Stimulated activated CD4-positive, alpha-beta T cell treated with anti-CD3 and anti-CD28 coated beads, Interleukin-12 subunit alpha, Interleukin-12 subunit beta, amount 100 ng/mL, for 24 hours (primary cell): ENCODE measurements at places on chromosomes 13 and 19.
A peak's percentile ranks its signal among the peaks of the same experiment; 100 is the strongest.

DNA sequence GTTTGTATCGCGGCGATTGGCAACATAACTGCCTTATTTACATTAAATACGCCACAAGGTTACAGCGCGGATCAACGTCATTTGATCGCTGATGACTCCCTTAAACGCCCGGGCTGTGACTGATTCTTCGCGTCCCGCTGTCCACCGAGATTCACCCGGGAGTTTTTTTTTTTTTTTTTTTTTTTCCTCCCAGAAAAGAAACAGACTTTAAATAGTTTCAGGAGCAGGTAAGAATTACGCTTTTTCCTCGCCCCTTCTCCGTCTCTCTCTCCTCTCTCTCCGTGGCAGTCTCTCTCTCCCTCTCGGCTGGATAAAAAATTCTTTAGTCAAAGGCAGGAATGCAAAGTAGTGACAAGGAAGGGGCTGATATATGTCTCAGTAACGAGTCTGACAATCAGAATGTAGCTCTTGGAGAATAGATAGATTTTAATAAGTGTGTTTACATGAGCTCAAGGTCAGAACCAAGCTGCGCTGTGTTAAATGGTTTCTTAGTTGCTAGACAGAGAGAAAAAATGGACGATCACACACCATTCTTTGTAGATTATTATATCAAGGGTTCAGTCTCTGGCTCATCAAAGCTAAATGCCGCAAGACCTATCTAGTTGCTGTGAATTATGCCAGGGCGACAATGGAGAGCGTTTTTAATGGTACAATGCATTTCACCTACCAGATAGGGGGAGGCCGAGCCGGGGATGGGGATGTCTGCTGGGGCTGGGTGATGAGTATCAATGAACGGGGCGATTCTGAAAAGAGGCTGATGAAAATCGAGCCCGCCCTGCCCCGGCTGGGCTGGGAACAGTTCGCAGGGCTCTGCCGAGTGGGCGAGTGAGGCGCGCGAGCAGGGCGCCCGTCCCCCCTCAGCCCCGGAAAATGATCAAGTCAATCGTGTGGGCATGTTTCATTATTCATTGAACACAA, 147.2 kb upstream of the ZNF536 start:
- no peak for DNase-seq

GRCh38 chr13:33292712-33293111, 7.2 kb upstream of the STARD13 start:
- no peak for DNase-seq

DNA sequence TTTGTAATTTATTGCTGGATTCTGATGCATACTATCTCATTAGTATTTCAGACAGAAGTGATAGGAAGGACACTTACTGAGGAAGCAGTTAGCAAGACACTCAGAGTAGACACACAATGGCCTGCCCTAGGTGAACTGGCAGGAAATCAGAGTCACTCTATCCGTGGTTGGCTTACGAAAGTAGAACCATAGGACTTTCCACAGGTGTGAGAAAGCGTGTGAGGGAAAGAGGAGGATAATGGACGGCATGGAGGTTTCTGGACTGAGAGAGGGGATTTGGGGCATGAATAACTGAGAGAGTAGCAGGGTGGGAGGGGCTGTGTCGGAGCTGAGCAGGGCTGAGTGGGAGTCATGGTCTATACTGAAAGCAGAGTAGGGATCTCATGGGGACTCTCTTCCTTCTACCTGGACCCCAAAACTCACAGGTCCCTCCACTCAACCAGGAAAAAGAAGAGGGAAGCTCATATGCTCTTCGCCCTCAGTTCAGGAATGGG, 18.7 kb upstream of the EID2 start:
- DNase-seq: no peak

GRCh38 chr19:15340086-15340485, 7.7 kb upstream of the BRD4 start:
- DNase-seq: no peak

DNA sequence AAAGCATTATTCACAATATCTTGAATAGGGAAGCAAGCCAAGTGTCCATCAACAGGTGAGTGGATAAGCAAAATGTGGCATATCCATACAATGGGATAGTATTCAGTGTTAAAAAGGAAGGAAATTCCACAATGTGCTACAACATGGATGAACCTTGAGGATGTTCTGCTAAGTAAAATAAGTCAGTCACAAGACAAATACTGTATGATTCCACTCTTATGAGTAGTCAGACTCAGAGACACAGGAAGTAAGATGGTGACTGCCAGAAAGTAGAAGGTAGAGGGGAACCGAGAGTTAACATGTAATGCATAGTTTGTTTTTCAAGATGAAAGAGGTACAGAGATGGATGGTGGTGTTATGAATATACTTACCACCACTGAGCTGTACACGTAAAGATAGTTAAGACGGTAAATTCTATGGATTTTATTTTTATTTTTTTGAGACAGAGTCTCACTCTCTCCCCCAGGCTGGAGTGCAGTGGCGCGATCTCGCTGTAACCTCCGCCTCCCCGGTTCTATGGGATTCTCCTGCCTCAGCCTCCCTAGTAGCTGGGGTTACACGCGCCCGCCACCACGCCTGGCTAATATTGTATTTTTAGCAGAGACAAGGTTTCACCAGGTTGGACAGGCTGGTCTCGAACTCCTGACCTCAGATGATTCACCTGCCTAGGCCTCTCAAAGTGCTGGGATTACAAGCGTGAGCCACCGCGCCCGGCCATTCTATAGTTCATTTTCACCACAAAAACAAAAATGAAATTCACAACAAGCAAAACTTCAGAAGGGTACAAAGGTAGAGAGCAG, 1.0 kb upstream of the CHAMP1 start:
- DNase-seq: peak; percentile 23

GRCh38 chr13:113110048-113110851, 4.7 kb downstream of the F7 start:
- no peak for DNase-seq

DNA sequence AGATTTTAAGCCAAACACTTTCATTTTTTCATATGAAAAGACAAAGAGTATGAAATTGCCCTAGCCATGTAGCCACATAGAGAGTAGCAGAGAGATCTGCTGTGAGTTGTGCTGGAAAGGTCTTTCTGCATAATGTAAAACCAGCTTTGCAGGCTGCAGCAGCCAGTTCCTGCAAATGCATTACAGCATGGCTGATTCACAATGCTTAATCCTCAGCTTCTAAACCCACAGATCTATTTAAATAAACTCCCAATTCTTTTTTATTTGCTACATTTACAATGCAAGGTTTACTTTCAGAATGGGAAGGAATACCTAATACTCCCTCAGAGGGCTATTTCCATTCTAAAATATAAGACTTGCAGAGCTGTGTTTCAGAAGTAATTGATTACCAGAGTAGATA, 185.6 kb upstream of the STARD13 start:
- DNase-seq: no peak

DNA sequence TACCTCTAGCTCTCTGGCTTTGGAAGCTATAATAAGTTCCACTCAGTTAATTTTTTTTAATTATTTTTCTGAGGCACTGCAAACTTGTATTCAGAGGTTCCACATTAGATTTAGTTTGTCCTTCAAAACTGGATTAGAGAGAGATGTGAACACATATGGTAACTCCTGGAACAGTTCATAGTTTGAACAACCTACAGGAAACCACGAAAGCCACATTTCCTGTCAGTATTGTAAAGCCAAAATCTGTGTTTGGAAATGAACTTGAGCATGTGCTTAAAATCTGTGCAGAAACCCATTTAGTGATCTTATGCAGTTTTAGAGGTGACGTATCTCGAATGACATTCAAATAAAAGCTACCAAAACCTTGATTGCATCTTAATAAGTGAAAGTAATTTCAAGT, 1952.0 kb downstream of the OLFM4 start:
- DNase-seq: no peak

DNA sequence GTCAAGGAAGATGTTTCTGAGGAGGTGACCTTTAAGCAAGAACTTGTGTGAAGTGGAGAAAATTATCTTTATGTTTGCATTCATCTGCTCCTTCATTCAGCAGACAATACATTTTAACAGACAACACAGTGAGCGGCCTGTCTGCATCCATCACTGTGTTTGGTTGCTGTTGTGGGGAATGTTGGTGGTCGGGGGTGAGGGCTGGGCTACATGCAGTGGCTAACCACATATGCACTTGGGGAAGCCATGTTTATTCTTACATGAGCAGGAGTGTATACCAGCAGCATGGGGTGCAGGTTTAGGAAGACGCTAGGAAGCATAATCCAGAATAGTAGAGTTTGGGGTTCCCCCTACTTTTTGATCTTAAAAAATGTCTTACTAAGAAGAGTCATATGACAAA, 66.4 kb downstream of the DHRS12 start:
- no peak for DNase-seq

GRCh38 chr19:1650650-1651567, 1.5 kb downstream of the TCF3 start:
- no peak for DNase-seq

GRCh38 chr13:96850538-96851145, 143.6 kb downstream of the OXGR1 start:
- no peak for DNase-seq

GRCh38 chr13:38624822-38625221, 62.1 kb upstream of the FREM2 start:
- no peak for DNase-seq

DNA sequence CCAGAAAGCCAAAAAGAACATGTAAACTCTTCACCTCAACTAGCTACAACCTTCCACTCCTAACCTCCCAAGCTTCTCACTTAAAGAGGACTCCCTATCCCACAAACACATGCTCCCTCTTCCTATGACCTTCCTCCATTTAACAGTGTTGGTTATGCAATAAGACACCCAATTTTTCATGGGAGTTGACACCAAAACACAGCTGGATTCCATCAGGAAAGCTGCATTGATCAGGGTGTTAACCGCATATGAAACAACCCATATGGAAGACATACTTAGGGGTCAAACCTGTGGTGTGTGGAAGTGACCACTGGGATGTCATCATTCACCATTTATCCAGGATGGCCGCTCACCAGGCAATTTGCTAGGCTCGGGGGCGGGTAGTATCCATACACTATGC, 21.9 kb downstream of the ZNF473 start:
- no peak for DNase-seq

GRCh38 chr13:61880578-61881283, 465.1 kb upstream of the PCDH20 start:
- DNase-seq: no peak

DNA sequence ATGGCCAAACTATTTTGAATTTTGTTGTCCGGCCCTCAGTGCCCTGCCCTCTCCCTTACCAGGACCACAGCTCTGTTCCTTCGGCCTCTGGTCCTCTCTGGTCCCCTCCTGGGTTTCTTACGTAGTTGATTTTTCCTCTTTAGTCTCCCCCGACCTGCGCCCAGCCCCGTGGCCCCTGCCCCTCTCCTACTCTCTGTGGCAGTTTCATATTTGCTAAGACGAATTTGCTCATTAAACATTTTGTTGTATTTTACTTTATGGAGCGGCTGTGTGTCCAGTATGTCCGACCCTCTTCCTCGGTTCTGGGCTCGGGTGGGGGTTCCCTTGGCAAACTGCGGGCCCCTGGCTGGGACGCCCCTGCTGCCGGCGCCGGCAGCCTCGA, 576 bp upstream of the EPN1 start:
- DNase-seq: no peak

DNA sequence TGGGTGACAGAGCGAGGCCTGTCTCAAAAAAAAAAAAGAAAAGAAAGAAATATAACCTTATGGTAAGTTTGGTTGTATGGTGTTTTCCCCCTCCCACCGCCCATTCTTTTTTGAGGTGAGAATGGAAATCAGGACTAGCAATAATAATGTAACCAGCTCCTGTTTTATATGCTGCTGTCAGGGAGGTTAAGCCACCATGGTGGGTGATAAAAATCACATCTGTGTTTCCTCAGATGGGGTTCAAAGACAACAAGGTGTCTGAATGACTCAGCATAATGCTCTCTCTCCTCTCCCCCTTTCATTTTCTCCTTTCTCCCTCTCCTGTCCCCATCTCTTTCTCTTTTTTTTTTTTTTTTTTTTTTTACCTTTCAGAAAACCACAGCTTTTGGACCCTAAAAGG, 28.3 kb upstream of the GARRE1 start:
- DNase-seq: peak; percentile 15

DNA sequence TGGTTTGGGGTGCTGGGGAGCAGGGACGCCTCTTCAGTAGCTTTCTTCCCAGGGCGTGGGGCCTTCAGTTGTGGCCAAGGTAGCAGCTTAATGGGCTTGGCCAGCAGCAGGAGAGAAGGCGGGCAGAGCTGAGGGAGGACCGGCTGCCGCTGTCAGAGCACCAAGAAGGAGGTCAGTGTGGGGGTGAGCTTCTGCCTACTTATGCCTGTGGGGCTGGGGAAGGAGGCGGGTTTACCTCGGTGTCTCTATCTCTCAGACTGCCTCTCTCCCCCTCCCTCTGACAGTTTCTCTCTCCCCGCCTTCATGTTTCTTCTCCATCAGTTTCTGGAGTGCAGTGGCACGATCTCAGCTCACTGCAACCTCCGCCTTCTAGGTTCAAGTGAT, at the start of gene CAPN12:
Gene CAPN12, minus strand, starts transcription at position 177 of the 384 bp plus-strand sequence. CDS start 309 bp downstream, outside the sequence.
- DNase-seq: no peak

GRCh38 chr19:30390356-30390988, 18.3 kb downstream of the ZNF536 start:
- DNase-seq: no peak

DNA sequence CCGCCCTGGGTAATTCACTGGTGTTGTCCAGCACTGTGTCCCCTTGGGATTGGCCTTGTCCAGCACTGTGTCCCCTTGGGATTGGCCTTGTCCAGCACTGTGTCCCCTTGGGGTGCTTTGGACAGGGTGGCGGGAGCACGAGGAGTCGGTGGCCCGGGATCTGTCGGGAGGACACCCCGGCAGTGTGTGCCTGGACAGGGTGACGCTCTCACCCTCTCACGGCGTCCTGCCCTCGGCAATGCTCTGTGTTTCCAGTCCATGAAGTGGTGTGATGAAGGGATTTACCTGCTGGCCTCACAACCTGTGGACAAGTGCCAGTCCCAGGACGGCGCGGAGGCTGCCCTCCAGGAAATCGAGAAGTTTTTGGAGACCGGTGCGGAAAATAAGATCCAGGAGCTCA, 29.9 kb upstream of the F7 start:
- no peak for DNase-seq

- DNase-seq: no peak
Measured at GRCh38 chr13:102651392-102651791, 43.5 kb downstream of the METTL21C start.

GRCh38 chr19:3080286-3080685, 13.9 kb upstream of the GNA11 start:
- DNase-seq: no peak

GRCh38 chr19:1270213-1270853, 1.2 kb downstream of the CIRBP start:
- no peak for DNase-seq

GRCh38 chr19:9353011-9353410, 9.8 kb upstream of the ZNF177 start:
- no peak for DNase-seq

DNA sequence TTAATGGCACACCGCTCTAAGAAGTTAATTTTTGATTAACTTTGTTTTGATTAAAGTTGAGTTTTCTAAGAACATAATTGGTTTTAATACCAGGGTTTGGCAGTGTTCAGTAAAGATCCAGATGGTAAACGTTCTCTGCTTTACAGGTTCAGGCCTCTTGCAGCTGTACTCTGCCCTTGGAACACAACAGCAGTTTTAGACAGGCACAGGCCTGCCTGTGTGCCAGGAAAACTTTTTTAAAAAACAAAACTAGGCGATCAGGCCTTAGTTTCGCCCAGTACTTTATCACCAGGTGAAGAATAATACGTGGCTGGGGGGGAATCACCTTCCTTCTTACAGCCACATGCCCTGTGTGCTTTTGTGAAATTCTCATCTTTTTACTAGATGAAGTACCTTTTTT, 38.0 kb upstream of the TEX29 start:
- DNase-seq: no peak
